Naive thymus-derived CD8-positive, alpha-beta T cell (primary cell): ENCODE measurements at places on chromosomes 1 and 21.
A peak's percentile ranks its signal among the peaks of the same experiment; 100 is the strongest.

DNA sequence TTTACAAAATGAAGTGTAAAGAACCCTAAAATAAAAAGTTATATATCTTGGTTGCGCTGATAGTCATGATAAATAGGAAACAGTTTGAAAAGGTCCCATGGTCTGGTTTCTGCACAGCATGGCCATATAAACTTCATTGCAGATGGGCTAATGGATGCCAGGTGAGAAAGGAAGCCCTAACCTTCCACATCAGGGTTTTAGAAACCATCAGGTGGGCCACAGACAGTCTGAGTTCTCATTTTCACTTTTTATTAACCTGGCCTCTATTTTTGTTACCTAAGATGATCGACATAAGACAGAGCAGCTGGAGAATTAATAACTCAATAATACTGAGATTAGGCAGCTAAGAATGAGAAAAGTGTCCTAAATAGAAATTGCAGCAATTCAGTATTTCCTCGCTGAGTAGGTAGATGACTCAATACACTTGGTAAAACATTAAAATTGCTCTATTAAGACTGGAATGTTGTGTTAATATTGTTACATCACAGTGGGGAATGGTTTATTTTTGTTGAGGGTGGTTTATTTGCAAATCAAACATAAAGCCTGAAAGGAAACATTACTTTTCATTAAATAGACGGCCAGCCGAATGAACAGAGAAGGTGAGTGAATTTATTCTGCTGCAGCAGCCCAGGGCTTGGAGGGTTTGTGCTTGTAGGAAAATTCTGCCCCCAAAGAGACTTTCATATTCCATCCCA lies 21.1 kb downstream of the C1orf21 start:
- DNase-seq, result no peak

- DNase-seq, result no peak
These were observed 20.7 kb upstream of the ADARB1 start for GRCh38 chr21:45053561-45054226.

- no peak for DNase-seq
These were observed 493.2 kb upstream of the NFIA start for GRCh38 chr1:60589046-60589748.

DNA sequence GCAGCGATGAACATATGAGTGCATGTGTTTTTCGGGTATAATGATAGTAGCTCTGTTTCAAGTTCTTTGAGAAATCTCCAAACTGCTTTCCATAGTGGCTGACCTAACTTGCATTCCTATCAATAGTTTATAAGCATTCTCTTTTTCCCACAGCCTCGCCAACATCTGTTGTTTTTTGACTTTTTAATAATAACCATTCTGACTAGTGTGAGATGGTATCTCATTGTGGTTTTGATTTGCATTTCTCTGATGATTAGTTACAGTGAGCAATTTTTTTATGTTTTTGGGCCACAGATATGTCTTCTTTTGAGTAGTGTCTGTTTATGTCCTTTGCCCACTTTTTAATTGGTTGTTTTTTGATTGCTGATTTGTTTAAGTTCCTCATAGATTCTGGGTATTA lies 10.6 kb upstream of the RUNX1 start:
- no peak for DNase-seq

- DNase-seq, result no peak
These were observed 269.3 kb downstream of the RPS6KC1 start for GRCh38 chr1:213320191-213320870.

DNA sequence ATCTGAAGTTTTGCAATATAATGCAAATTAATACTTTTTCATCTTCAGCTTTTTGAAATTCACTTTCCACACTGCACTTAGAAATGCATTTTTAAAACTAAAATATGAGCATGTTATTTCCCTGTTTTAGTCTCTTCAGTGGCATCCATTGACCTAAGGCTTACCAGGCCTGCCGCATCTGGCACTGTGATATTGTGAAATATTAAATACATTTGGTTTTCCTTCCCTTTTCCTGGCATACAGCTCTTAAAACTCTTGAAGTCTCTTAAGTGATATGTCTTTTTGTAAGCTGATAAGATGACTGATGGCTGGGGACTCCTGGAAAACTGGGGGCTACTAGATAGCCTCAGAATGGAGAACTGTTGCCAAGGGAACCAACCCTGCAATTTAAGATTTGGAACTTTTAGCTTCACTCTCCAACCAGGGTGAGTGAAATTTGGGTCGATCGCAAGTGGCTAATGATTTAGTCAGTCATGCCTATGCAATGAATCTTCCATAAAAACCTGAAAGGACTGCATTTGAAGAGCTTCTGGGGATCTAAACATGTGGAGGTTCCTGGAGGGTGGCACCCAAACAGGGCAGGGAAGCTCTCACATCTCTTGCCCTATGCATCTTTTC lies 75.5 kb upstream of the PDC start:
- DNase-seq, result no peak

GRCh38 chr1:116508085-116508983 lies 62.5 kb downstream of the CD58 start:
- no peak for DNase-seq

DNA sequence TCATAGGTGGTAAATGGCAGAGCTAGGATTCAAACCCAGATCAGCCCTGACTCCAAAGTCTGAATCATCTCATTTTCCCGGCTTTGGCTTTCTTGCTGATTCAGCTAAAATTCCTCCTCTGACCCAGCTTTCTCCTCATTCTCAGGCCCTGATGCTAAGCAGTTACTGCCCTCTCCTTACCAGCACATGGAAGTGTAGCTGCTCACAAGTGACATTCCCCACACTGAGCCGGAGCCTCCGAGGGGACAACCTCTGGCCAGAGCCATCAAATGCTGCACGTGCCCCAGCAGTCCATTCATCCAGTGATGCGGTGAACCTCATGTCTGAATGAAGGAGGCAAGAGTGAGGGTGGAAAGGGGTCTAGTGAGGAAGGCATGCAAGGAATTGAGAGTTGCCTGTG lies 11.1 kb downstream of the ITGA10 start:
- DNase-seq, result no peak

- DNase-seq, result no peak
These were observed 64.9 kb downstream of the TNR start for GRCh38 chr1:175678471-175678870.

- peak; percentile 41 for DNase-seq
These were observed 10.2 kb downstream of the EEIG2 start for GRCh38 chr1:108570128-108570527.

DNA sequence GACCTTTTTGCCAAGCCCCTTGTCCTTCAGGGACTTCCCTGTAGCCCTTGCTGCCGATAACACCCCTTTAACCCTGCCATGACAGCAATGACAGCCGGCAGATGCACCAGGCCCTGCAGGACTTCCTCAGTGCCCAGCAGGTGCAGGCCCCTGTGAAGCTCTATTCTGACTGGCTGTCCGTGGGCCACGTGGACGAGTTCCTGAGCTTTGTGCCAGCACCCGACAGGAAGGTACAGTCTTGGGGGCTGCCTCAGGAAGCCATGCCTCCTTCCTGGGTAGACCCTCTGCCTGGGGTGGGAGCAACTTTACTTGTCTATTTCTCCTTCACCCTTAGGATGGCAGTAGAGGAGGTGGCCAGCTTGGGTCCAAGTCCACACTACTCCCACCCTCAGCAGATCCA lies 16.1 kb upstream of the PADI6 start:
- peak; percentile 37 for DNase-seq

DNA sequence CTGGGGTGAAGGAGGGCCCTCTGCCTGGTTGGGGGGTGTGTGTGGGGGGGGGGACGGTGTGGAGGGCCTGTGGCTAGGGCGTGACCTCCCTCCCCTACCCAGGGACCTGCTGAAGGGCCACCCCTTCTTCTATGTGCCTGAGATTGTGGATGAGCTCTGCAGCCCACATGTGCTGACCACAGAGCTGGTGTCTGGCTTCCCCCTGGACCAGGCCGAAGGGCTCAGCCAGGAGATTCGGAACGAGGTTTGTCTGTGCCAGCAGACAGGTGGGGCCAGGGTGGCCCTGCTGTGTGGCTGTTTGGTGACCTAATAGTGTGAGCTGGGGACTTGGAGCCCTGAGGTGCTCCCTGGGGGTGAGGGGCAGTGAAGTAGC lies 43.9 kb downstream of the COQ8A start:
- no peak for DNase-seq

DNA sequence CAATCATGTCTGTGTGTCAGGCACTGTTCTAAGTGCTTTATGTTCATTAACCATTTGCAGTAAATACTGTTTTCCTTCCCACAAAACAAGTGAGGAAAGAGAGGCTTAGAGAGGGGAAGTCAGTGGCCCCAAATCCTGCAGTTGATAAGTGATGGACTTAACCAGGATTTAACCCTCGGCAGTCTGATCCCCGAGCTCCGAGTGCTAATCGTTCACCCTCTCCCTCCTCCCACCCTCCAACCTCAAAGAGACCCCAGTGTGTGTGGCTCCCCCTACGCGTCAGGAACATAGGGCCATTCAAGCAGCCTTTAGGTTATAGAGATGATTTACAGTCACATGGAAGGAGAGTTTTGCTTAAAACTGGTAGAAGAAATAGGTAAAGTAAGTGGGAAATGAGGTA lies 47.2 kb downstream of the SCCPDH start:
- no peak for DNase-seq

DNA sequence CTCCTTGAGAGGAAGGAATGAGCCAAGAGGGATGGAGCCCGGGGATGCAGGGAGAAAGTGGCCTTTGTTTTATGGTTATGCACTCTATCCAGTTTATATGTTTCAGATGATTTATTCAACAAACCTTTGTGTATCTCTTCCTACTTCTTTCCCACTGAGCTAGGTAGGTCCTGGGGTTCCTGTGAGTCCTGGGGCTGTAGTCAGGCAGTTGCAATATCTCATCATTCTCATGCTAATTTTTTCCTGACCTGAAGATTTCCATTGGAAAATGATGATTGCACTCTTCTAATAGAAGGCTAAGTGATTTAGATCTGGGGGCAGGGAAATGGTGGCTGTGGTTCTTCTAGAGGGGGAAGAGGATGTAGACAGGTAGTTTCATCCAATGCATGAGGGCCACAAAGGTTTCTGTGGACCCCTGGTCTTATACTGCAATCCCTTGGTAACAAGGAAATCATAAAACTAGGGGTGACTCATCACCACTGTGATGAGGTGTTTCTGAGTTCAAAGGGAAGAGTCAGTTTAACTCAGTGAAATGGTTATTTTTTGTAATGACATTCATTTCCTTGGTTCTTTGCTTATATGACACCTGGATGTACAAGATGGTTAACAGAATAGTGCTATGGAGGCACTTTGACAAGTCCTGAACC lies 20.2 kb downstream of the B3GALT5 start:
- no peak for DNase-seq

GRCh38 chr1:25564777-25565574 lies 21.6 kb downstream of the LDLRAP1 start:
- no peak for DNase-seq

GRCh38 chr21:38861989-38862683 lies 56.4 kb downstream of the ETS2 start:
- DNase-seq, result peak; percentile 15

- no peak for DNase-seq
These were observed 318.4 kb upstream of the RGS18 start for GRCh38 chr1:191839891-191840290.

DNA sequence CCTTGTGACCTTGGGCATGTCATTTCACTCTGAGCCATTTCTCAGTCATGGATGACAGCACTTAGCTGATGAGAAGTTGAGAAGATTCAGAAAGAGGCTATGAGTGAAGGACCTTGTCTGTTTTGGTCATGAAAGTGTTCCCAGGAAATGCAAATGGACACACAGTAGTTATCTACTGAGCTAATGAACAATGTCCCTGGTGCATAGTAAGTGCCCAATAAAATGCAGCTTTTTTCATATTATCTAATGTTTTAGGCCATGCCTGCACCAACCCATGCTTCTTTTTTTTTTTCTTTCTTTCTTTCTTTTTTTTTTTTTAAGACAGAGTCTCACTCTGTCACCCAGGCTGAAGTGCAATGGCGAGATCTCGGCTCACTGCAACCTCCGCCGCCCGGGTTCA lies 44.4 kb upstream of the EPB41 start:
- DNase-seq, result no peak

DNA sequence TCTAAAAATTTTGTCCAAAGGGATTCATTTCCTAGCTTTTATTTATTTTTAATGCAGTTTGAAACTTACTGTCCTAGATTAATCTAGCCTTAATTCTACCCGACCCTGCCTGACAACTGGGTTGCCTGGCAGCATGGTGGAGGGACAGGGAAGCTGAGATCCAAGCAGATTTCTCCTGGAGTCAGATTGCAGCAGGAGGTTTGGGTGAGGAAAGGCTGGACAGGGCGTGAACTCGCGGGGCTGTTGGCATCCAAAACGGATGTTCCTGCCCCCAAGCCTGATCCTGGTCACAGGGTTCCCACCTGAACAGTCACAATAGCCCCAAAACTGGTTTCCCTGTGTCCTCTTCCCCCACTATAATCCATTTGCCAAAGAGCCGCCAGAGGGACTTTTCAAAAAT lies 23.2 kb downstream of the TCEA3 start:
- DNase-seq, result no peak

DNA sequence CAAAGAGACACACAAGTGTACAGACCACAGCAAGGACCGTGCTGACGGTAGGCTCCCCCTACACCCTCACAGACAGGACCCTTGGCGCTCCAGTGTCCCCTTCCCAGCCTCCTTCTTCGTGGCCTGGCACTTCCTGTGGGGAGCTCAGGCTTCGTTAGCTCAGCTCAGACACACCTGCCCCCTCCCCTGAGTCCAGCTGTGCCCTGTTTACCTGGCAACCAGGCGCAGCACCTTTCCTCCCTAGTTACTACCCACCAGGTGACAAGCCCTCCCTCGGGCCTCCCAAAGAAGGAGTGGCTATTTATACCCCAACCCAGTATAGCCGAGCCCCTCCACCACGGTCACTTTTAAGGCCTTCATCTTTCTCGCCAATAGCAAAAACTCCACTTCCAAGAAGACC lies 4.7 kb downstream of the CELF3 start:
- no peak for DNase-seq

DNA sequence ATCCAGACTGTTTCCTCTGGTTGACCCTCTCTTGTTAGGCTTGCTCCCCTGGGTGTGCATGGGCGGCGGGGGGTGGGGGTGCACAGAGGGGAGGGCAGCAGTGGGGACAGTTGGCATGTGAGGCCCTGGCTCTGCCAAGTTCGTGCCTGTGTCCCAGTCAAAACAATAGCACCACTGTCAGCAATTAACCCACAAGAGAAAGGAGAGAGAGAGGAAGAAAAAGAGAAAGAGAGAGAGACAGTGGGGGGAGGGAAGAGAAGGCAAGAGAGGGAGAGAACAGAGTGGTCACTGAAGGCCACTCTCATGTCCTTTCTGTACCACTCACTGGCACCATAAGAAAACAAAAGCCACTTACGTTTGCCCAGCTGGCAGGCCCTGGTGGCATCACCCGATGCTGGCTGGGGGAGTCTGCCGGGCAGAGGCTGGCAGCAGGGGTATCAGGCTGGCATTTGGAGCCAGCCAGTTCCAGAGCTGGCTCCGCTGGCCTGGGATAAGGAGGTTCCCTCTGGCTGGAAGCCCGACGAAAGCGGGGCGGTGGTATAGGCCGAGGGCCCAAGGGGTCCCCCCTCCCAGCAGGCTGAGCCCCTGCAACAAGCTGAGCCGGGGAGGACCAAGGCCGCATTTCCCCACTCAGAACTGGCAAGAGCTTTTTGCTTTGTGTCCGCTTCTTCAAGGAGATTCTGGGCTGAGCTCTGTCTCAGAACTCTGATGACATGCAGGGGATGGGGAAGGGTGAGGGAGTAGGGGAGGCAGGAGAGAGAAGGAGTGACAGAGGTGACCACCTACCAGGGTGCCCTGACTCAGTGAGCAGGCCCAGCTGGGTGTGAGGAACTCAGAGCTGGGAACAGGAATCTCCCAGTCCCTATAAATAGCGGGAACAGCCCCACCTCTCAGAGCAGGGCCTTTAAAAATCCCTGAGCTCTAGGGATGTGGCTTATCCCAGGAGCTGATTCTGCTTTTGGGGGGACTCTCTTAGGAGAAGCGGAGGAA lies 27.9 kb downstream of the PIK3C2B start:
- DNase-seq, result no peak
